Amniotic stem cell (primary cell): ENCODE measurements at places on chromosomes 13 and 19.

DNA sequence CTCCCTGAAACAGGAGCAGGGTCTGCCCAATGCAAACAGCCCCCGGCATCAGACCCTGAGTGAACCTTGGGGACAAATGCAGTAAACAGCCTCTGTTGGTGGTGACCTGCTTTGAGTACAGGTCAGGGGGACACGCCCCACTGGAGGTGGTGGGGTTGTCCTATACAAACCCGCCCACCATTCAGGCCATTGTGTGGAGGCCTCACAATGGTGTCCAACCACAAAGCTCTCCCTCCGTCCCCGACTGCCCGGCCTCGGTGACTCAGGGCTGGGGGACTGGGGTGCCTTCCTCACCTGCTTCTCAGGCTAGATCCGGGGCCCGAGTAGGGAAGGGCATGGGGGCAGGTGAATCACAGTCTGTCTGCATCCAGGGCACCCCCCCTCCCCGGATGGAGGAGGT lies 1.5 kb downstream of the MUC16 start:
- DNase-seq, result no peak

DNA sequence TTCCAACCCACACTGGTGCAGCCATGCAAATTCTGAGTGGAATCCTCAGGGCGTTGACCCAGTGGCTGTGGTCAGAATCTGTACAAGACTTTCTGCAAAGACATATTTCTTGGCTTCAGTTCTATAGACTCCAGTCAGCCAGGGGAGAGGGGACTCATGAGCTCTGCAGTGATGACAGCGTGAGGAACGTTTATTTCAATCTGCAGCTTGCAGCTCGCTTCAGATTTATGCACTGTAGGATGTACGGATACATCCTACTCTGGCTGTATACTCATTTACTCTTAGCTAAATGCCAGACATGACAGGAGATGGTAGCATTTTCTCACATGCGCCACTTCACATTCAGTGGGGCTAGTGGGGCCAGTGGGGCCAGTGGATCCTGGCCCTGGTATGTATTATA lies 276.1 kb downstream of the FGF9 start:
- no peak for DNase-seq

- DNase-seq, result no peak
Measured at GRCh38 chr13:106858903-106859532, 291.1 kb upstream of the ARGLU1 start.

DNA sequence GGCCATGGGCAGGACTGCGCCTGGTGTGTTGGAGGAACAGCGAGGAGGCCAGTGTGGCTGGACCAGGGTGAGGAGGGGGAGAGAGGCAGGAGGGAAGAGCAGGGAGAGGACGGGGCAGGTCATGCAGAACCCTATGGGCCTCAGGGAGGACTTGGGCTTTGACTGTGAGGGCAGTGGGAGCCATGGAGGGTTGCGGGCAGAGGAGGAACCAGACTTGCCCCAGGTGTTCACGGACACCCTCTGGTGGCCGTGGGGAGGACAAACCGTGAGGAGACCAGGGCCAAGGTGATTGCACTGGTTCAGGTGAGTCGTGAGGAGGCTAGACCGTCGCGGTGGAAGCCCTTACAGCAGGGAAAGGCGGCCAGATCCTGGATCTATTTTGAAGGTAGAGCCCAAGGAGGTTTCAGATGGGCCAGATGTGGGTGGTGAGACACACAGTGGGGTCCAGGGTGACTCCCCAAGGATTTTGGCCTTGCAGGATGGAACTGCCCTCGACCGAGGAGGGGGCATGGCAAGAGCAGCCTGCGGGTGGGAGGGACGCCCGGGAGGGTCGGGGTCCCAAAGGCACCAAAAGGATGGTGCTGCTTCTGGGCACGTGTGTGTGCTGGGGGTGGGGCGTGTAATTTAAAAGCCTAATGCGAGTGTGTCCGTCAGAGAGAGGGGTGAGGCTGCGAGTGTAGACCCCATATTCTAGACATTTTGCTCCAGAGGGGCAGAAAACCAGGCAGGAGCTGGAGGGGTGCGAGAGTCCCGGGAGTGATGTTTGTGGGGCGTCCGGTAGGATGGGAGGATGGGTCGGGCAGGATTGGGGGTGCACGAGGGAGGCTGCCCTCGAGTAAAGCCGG lies 2.7 kb upstream of the REXO1 start:
- DNase-seq, result no peak

GRCh38 chr13:39322836-39323585 lies 280.0 kb downstream of the LHFPL6 start:
- DNase-seq, result no peak

GRCh38 chr19:5107432-5108122 lies 138.7 kb downstream of the KDM4B start:
- no peak for DNase-seq
